ENCODE measurements at places on chromosomes 2 and 18. TPM values are rescaled to one million over a fixed set of nuclear protein-coding genes. Genes with fewer than 3 reads are reported as not detected.

- no peak for DNase-seq
Observed at GRCh38 chr2:129092956-129093355, 774.3 kb upstream of the HS6ST1 start.

GRCh38 chr2:232211743-232212686, 166.5 kb upstream of the ALPP start:
- no peak for DNase-seq

DNA sequence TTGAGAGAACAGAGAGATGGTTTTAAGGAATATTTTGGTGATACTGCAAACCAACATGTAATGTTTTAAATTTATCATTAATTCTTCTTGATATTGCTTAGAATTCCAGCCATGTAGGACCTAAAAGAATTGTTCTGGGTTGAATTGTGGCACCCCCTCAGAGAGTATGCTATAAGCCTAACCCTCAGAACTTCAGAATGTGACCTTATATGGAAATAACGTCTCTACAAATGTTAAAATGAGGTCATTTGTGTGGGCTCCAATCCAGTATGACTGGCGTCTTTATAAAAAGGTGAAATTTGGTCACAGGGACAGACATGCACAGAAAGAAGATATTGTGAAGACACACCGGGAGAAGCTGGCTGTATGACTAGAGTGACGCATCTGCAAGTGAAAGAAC, 193.6 kb downstream of the NRXN1 start:
- no peak for DNase-seq

DNA sequence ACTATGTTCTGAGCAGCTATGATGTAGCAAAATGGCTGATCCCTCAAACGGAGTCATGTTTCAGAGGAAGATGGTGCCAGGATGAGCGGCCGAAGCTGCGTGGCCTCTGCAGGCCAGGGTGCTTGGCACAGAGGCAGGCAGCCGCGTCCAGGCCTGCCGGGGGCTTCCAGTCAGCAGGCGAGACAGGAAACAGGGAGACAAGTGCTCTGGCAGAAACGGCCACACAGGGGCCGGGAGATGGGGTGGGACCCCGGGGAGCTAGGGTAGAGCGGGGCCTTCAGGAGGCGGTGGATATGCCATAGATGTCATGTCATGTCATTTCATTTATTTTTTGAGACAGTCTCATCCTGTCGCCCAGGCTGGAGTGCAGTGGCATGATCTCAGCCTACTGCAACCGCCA, 50.7 kb downstream of the EIPR1 start:
- DNase-seq = no peak

DNA sequence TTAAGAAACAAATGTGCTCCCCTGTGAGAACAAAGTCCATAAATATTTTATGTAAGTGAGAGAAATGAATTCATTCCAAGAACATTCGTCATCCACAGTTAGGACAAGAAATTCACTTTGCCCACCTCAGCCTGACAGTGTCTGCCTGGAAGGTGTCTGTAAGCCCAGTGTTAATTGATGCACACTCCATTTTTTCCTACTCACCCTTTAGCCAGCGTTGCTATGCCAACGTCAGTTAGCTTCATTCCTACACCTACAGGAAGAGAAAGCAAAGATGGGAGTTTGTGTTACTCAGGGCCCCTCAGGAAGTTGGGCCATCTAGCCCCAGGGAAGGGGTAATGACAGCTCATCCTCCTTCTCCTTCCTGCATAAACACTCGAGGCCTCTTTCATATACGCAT, 131.0 kb downstream of the ALPK2 start:
- no peak for DNase-seq

DNA sequence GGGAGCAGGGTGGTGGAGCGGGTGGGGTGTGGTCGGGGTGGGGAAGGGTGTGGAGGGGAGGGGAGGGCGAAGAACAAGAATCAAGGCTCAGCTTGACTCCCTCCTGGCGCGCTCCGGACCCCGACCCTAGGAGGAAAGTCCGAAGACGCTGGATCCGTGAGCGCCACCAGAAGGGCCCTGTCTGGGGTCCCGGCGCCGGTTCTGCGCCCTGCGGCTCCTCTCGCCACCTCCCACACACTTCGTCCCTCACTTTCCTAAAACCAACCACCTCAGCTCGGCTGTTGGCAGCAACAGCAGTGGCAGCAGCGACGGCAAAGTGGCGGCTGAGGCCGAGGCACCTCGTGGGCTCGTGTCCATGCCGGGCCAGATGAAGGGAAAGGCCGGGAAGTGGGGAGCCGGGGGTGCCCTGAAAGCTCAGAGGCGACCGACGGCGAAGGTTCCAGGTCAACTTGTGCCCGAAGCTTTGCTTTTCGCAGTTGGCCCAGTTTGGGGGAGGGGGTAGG, 2.1 kb downstream of the KLHL14 start:
- DNase-seq = peak; percentile 52

- DNase-seq = no peak
Observed at GRCh38 chr2:234075947-234076346, 25.4 kb downstream of the SPP2 start.

Gene FAM237A
- not detected for total RNA-seq

Gene AKAIN1
- total RNA-seq = not detected

Data from Peyer's patch (tissue), 4 donors.